ENCODE measurements at places on chromosomes 4 and X. TPM values are rescaled to one million over a fixed set of nuclear protein-coding genes. Genes with fewer than 3 reads are reported as not detected.

SLC49A3 gene
- total RNA-seq = 9.1 TPM

ZCCHC18 gene
- 0.52 TPM for total RNA-seq

NDNF gene
- total RNA-seq = 10.2 TPM

TLR6 gene
- 0.83 TPM for total RNA-seq

RHOXF1 gene
- not detected for total RNA-seq

RTL9 gene
- 0.51 TPM for total RNA-seq

- no peaks in the 10 kb centered on the region for H3K36me3 ChIP-seq
- no peaks in the 10 kb centered on the region for H3K27me3 ChIP-seq
- no peak overlapping the region for H3K27ac ChIP-seq
- H3K4me1 ChIP-seq = no peaks in the 10 kb centered on the region
Observed at GRCh38 chrX:66028936-66029335, 10.9 kb downstream of the VSIG4 start.

DNA sequence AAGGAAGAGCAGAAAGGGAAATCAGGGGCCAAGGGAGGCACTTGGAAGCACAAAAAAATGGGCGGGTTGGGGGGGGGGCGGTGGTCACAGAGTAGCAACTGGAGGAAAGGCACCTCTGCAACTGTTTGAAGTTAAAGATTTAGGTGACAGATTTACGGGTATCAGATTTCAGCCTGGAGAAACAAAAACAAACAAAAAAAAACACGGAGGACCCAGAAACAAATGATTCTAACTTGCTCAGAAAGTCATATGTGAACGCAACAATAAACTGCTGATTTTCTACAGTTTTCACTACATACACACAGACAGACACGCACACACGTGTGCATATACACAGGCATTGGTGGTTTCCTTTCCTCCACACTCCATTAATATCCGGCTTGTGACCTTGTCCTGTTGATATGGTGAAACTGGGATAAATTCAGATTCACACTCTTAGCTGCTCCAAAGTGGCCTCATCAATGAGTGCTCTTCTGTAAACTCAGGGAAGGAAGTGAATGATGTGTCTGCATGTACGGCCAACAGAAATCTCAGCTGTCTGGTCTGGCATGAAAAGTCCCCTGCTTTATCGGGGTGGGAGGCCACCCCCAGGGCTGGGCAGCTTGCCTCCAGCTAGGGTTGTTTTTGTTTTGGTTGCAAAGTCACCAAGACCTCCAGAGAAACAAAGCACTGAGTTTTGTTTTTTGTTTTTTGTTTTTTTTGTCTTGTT is 54.3 kb downstream of the CHST7 start:
- H3K27ac ChIP-seq = peak overlapping the region; percentile 60
- no peak for DNase-seq
- no peak overlapping the region for H3K4me3 ChIP-seq
- H3K4me1 ChIP-seq = no peaks in the 10 kb centered on the region
- H3K27me3 ChIP-seq = no peaks in the 10 kb centered on the region

DNA sequence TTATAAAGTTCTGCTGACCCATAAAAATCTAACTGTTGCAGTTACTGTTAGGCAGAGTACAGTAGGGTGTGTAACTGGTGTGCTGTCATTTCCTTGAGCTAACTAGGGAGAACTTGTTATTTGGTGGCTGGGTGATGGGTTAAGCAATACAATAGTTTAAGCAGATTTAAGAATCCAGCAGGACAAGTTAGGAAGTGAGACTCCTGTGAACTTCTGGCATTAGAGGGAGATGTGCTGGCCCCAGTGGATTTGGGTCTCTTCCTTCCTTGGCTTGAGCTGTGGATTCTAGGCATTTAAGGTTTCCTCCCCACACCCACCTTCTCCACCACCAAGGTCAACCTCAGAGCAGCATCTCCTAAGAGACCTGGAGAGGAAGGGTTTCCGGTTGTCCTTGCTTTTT is 70.5 kb downstream of the CLCN5 start:
- H3K27me3 ChIP-seq = no peaks in the 10 kb centered on the region
- H3K36me3 ChIP-seq = no peaks in the 10 kb centered on the region
- H3K4me1 ChIP-seq = no peaks in the 10 kb centered on the region

DNA sequence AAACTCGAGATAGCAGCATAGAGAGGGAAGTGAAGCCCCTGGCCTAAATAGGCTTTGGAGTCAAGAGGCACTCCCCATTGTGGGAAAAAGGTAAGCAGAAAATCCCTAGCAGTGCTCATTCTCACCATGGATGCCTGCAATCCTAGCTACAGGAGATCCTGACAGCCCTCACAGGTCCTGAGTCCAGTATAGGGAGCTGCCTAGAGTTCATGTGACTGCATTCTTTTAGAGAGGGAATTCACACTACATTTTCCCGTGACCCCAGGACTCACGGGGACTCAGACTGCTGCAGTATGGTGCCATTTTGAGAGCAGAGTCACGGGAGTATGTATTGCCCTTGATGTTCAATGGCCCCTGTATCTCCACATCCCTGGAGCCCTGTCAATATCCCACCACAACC is 82.4 kb downstream of the MAGED1 start:
- H3K27me3 ChIP-seq = no peaks in the 10 kb centered on the region
- H3K27ac ChIP-seq = no peak overlapping the region
- no peaks in the 10 kb centered on the region for H3K36me3 ChIP-seq
- DNase-seq = no peak
- no peaks in the 10 kb centered on the region for H3K4me1 ChIP-seq

GRCh38 chr4:183926950-183927349 is 21.8 kb downstream of the STOX2 start:
- no peaks in the 10 kb centered on the region for H3K27me3 ChIP-seq
- no peak overlapping the region for H3K4me3 ChIP-seq
- H3K27ac ChIP-seq = no peak overlapping the region
- H3K4me1 ChIP-seq = peaks cover 20% of the 10 kb centered on the region
- H3K36me3 ChIP-seq = no peaks in the 10 kb centered on the region
- no peak for DNase-seq

GRCh38 chr4:17875402-17876070 is 64.8 kb downstream of the NCAPG start:
- no peaks in the 10 kb centered on the region for H3K4me1 ChIP-seq
- no peaks in the 10 kb centered on the region for H3K27me3 ChIP-seq
- H3K4me3 ChIP-seq = no peak overlapping the region
- DNase-seq = no peak
- H3K27ac ChIP-seq = no peak overlapping the region
- H3K36me3 ChIP-seq = no peaks in the 10 kb centered on the region

GRCh38 chrX:141341743-141342142 is 99.4 kb upstream of the SPANXC start:
- no peaks in the 10 kb centered on the region for H3K27me3 ChIP-seq
- no peaks in the 10 kb centered on the region for H3K4me1 ChIP-seq
- no peak overlapping the region for H3K4me3 ChIP-seq
- H3K36me3 ChIP-seq = no peaks in the 10 kb centered on the region
- no peak overlapping the region for H3K27ac ChIP-seq

GRCh38 chrX:148501386-148502066 is 1.1 kb downstream of the AFF2 start:
- H3K4me3 ChIP-seq = peak overlapping the region; percentile 53
- no peaks in the 10 kb centered on the region for H3K36me3 ChIP-seq
- no peaks in the 10 kb centered on the region for H3K4me1 ChIP-seq
- DNase-seq = no peak

DNA sequence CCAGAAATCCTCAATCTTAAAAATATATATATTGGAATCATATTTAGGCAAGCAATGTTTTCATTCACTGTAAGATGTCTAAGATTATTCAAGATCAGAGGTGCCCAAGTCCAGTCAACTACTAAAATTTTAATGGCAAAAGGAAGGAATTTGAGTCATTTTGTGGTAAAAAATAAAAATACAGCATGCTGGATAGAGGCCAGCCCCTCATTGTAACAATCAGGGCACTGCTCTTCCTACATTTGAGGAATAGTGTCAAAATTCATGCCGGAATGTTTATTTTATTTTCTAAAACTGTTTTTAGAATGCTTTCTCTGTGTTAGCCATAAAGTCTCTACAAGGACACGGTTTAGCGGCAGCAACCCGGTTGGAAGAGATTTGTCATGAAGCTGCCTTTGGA is 49.9 kb upstream of the SRD5A3 start:
- DNase-seq = no peak
- H3K4me3 ChIP-seq = no peak overlapping the region
- no peaks in the 10 kb centered on the region for H3K4me1 ChIP-seq

- H3K4me3 ChIP-seq = no peak overlapping the region
- H3K36me3 ChIP-seq = no peaks in the 10 kb centered on the region
- H3K27me3 ChIP-seq = no peaks in the 10 kb centered on the region
- no peak for DNase-seq
Observed at GRCh38 chrX:78527263-78527662, 131.9 kb downstream of the RTL3 start.

DNA sequence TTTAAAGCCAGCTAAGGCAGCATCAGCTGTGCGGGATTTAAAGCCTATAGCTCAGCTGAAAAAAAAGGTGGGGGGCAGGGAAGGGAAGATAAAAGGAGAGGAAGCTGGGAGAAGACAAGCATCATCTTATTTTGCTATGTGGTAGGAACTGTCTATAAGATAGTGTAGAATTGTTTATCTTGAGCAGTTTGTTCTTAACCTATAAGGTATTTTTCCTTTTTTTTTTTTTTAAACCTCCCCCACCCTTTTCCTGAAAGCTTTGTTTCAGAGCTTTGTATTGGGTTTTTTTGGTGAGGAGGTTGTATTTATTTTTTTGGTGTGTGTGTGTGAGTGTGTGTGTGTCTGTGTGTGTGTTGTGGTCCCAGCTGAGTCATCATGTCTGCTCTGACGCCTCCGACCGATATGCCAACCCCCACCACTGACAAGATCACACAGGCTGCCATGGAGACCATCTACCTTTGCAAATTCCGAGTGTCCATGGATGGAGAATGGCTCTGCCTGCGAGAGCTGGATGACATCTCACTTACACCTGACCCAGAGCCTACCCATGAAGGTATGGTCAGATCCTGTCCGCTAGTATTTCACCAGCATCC is 531 bp downstream of the RUFY3 start:
- peak overlapping the region; percentile 53 for H3K4me3 ChIP-seq
- no peaks in the 10 kb centered on the region for H3K27me3 ChIP-seq
- H3K27ac ChIP-seq = peak overlapping the region; percentile 80
- DNase-seq = no peak
- H3K4me1 ChIP-seq = peaks cover 2% of the 10 kb centered on the region

- peaks cover 16% of the 10 kb centered on the region for H3K4me1 ChIP-seq
- DNase-seq = no peak
- no peak overlapping the region for H3K27ac ChIP-seq
Observed at GRCh38 chrX:100407147-100407783, 2.8 kb downstream of the PCDH19 start.

DNA sequence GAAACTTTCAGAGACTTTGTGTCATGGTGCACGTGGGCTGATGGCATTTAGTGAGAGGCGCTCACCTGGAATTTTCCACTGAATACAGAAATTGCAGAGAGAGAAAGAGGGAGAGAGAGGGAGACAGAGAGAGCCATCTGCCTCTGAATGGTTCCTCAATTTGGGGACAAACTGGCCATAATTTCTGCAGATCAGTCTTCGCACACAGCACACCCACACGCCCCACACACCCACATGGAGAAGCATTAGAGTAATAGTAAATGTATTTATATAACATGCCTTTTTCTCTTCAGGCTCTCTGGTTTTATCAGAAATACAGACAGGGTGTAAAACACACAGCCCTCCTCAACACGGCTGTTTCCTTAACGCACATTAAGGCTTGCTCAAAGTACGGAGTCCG is 38.6 kb downstream of the PRKX start:
- no peaks in the 10 kb centered on the region for H3K27me3 ChIP-seq
- H3K4me1 ChIP-seq = no peaks in the 10 kb centered on the region
- no peak for DNase-seq
- no peaks in the 10 kb centered on the region for H3K36me3 ChIP-seq

DNA sequence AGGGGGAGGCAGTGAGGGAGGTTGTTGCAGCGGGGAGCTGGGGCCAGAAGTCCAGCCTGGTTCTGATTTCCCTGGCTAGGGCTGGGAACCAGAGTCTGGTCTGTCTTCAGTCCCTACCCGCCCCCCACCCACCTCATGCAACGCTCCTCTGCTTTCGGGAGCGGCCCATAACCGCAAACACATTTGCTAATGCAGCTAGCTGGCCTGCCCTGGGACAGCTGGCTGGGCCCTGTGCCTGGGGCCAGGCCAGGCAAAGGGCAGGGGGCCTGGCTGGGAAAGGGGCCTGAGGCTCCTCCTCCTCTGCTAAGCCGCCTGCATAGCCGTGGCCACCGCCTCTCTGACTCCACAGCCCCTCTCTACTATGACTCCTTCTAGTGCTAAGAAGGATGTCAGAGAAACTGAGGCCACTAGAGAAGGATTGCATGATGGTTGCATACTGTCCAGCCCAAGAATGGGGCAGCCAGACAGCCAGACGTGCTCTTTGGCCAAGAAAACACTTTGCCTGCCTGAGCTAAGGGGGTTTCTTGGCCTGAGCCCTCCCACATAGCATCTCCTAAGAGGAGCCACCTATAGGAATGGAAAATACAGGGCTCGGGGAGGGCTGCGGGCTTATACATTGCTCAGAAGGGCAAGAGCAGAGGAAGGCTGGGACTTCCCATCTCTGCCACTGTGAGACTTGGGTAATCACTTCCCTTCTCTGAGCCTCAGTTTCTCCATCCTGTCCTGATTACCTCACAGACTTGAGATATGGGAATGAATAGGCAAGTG is 76.9 kb downstream of the PJA1 start:
- H3K27ac ChIP-seq = no peak overlapping the region
- no peaks in the 10 kb centered on the region for H3K36me3 ChIP-seq
- no peak for DNase-seq
- no peaks in the 10 kb centered on the region for H3K4me1 ChIP-seq
- no peak overlapping the region for H3K4me3 ChIP-seq

DNA sequence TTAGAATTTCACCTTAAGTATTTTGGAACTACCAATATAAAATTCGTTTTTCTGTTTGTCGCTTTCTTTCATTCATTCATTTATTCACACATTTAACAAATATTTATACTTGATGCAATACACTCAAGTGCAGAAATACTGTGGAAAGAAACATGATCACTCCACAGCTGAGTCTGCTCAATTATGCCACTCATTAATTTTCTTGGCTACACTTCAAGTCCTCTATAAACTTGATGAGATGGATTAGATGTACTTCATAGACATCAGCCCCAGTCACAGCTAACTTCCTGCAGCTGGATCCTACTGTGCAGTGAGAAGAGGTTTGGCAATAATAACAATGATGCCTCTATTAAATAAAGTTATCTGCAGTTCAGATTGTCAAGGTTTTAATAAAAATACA is 208.1 kb downstream of the PDGFC start:
- no peak overlapping the region for H3K4me3 ChIP-seq
- H3K27ac ChIP-seq = no peak overlapping the region
- H3K27me3 ChIP-seq = no peaks in the 10 kb centered on the region
- H3K4me1 ChIP-seq = no peaks in the 10 kb centered on the region
- H3K36me3 ChIP-seq = no peaks in the 10 kb centered on the region
- DNase-seq = no peak

- H3K36me3 ChIP-seq = no peaks in the 10 kb centered on the region
- DNase-seq = no peak
- H3K4me1 ChIP-seq = no peaks in the 10 kb centered on the region
- no peaks in the 10 kb centered on the region for H3K27me3 ChIP-seq
Observed at GRCh38 chr4:146029147-146029546, 90.5 kb upstream of the ZNF827 start.
